Mesenteric fat pad (tissue), 1 donor: ENCODE measurements at places on chromosomes 16 and 17. TPM values are rescaled to one million over a fixed set of nuclear protein-coding genes. Genes with fewer than 3 reads are reported as not detected.

KRTAP4-3 gene
- not detected for total RNA-seq

BCAR1 gene
- 86.5 TPM for total RNA-seq

SPATA22 gene
- total RNA-seq = not detected

IST1 gene
- total RNA-seq = 171 TPM

SMCR8 gene
- 14.3 TPM for total RNA-seq

MTSS2 gene
- total RNA-seq = 50.3 TPM

PRAC2 gene
- not detected for total RNA-seq

TMEM238L gene
- total RNA-seq = not detected

OXLD1 gene
- 27.5 TPM for total RNA-seq

DNA sequence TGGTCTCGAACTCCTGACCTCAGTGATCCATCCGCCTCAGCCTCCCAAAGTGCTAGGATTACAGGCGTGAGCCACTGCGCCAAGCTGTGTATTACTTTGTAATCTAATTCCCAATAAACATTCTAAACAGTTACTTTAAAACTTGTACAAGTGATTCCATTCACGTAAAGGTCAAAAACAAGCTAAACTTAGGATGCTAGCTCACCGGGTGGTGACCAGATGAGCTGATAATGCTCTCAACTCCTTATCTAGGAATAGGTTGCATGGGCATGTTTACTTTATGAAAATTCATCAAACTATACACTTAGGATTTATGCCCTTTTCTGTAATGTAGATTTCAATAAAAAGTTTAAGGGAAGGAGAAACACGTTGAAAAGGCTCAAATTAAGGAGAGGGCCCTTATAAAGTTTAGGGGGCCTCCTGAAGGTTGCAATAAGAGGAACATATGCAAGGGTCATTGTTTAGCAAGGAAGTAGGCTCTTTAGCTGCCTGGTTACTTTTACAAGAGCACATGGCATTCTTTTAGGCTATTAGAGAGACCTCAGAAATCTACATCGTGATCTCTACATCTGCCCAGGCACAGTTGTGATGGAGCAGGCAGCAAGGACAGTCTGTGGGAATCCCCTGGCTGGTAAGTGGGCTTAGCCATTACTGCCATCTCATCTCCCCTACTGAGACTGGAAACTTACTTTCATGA, 13.3 kb downstream of the CDR2 start:
- DNase-seq = no peak

GRCh38 chr16:31181102-31181830, 1.3 kb downstream of the FUS start:
- no peak for DNase-seq

GRCh38 chr16:84484579-84485254, 19.7 kb downstream of the MEAK7 start:
- DNase-seq = peak; percentile 55

GRCh38 chr16:67425061-67425460, 5.9 kb upstream of the HSD11B2 start:
- DNase-seq = no peak

DNA sequence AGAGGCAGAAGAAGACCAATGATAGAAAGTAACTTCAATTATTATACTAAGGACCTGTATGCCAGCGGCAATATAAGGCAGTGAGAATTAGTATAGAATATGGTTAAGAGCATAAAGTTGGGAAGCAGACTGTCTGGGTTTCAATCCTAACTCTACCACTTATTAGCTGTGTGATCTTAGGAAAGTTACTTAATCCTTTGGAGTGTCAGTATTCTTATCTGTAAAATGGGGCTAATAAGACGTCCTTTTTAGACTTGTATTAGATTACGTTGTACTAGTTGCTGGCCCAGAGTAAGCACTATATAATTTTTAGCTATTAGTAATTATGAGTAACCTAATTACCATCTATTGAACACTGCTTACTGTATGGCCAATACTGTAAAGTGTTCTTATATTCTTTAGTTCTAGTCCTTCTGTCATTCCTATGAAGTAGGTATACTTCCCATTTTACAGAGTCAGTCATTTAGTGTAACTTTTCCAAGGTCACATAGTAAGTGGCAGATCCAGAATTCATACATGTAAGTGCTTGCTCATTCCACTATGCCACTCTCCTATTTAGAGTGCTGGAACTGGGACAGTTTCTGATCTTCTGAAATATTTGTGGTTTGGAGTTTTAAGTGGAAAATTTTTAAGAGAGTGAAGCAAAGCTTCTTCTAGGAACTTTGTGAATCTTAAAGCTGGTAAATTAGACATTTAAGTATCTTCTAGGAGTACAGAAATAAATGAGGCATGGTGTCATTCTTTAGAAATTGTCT, 22.5 kb downstream of the HEATR9 start:
- no peak for DNase-seq

GRCh38 chr17:69390795-69391501, 23.5 kb upstream of the MAP2K6 start:
- DNase-seq = no peak

GRCh38 chr16:46765050-46765449, 16.9 kb upstream of the MYLK3 start:
- no peak for DNase-seq

DNA sequence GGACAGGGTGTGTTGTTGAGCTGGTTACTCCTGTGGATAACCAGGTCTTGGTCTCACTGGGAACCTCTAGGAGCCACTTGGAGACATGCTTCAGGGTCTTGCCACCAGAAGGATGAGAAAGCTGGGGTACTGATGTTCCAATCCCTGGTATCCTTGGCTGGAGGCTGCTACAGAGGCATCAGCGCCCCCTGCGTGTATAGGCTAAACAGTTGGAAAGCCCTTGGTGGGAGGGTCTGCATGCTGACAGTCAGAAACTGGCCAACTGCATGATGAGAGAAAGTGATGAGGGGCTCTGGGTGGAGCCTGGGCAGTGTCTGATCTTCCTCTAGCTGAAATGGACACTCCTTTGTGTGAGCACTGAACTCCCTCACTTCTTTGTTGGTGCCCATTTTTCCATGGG, 536.9 kb downstream of the XYLT1 start:
- DNase-seq = no peak

DNA sequence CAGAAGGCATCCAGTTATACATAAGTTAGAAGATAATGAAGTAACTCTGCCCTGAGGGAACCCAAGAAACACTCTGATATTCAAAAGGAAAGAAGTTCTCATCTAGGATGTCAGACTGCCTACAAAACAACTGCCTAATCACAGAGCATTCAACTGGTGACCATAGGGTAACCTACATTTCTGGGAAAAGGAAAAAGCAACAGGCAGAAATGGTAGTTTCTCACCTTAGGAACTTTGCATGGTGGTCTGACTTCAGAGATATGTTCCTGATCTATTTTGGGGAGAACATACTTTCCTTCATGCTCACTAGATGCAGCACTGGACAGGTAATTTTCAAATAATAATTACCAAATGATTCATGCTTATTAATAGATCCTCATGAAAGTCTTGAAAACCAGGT, 16.5 kb downstream of the RNF43 start:
- DNase-seq = no peak
